ENCODE measurements at places on chromosomes 2 and 18. TPM values are rescaled to one million over a fixed set of nuclear protein-coding genes. Genes with fewer than 3 reads are reported as not detected.

Gene PELI1
- 23.8 TPM for total RNA-seq

Gene ESPNL
- 0.07 TPM for total RNA-seq

- DNase-seq, result no peak
- H3K4me3 ChIP-seq, result no peak overlapping the region
These were observed 74.8 kb upstream of the RGPD4 start for GRCh38 chr2:107751936-107752335.

Gene EVX2
- total RNA-seq, result not detected

DNA sequence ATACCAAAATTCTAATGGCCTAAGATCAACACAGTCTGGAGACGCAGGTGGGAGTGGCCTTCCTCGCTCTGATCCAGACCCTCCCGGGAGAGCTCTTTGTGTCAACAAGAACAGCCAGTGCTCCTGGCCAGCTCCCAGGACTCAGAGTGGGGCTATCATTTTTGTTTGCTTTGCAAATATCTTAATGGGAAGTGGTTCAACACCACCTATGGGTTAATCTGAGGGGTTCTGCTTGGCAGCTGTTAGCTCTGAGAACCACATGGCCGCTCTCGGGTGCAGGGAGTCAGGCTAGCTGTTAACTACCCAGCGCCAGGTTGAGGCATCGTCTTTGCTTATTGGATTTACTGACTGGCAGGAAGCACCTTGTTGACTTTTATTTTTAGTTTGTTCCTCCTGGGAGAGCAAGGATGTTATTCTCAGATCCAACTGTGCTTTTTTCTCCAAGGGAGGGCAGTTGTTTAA lies 184.8 kb upstream of the SP5 start:
- peak; percentile 60 for DNase-seq
- H3K27me3 ChIP-seq, result no peaks in the 10 kb centered on the region
- H3K36me3 ChIP-seq, result no peaks in the 10 kb centered on the region
- H3K4me1 ChIP-seq, result peaks cover 16% of the 10 kb centered on the region
- H3K4me3 ChIP-seq, result no peak overlapping the region
- H3K27ac ChIP-seq, result no peak overlapping the region

DNA sequence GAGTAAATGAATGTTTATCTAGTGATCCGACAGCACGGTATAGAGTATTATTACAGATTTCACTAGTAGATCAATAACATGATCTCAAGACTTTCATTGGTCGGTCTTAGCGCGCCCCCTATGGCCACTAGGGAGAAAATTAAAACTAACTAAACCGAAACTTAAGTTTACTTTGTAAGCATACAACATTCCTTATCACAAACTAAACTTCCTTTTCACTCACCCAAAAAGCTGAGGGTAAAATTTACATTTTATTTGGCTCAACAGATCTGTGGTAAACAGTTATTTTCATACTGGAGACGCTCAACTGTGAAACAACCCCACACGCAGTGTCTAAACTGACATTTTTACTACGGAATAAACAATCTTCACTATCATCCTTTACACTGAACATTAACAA lies 215.6 kb upstream of the MAP2 start:
- DNase-seq, result no peak
- no peaks in the 10 kb centered on the region for H3K4me1 ChIP-seq
- H3K4me3 ChIP-seq, result no peak overlapping the region
- H3K27me3 ChIP-seq, result no peaks in the 10 kb centered on the region

GRCh38 chr2:172647439-172647838 lies 88.2 kb upstream of the RAPGEF4 start:
- H3K4me3 ChIP-seq, result no peak overlapping the region
- H3K27me3 ChIP-seq, result no peaks in the 10 kb centered on the region
- H3K4me1 ChIP-seq, result peaks cover 14% of the 10 kb centered on the region
- peak overlapping the region; percentile 50 for H3K27ac ChIP-seq

GRCh38 chr18:26546875-26547645 lies 1.3 kb downstream of the KCTD1 start:
- peaks cover 27% of the 10 kb centered on the region for H3K4me1 ChIP-seq
- no peak overlapping the region for H3K27ac ChIP-seq

Gene CHRNG
- not detected for total RNA-seq

Gene HOXD12
- total RNA-seq, result not detected

DNA sequence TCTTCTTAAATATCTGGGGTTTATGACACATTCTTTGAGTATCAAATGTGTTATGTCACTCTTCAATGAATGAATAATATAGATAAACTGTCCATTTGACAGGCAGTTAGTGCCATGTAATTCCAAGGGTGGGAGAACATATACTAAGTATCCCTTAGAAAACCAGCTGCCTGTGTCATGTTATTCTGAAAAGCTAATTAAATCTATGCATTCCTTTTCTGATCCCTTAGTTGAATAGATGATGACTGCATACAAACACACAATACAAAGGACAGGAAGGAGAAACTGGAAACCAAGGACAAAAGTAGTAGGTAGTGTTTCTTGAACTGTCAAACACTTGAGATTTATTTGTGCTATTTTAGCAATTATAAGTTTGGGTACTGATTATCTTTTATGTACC lies 8.3 kb downstream of the ARHGAP28 start:
- DNase-seq, result no peak
- peaks cover 22% of the 10 kb centered on the region for H3K4me1 ChIP-seq
- H3K27ac ChIP-seq, result no peak overlapping the region
- H3K4me3 ChIP-seq, result no peak overlapping the region
- H3K36me3 ChIP-seq, result no peaks in the 10 kb centered on the region

- peak; percentile 18 for DNase-seq
- peaks cover 8% of the 10 kb centered on the region for H3K4me1 ChIP-seq
- H3K27me3 ChIP-seq, result no peaks in the 10 kb centered on the region
- no peaks in the 10 kb centered on the region for H3K36me3 ChIP-seq
- no peak overlapping the region for H3K27ac ChIP-seq
These were observed 56.1 kb downstream of the SF3B1 start for GRCh38 chr2:197378494-197379307.

Gene LRATD1
- total RNA-seq, result 28.3 TPM

- H3K4me1 ChIP-seq, result no peaks in the 10 kb centered on the region
- H3K27ac ChIP-seq, result no peak overlapping the region
- no peak overlapping the region for H3K4me3 ChIP-seq
- no peaks in the 10 kb centered on the region for H3K27me3 ChIP-seq
These were observed 88.0 kb upstream of the NFU1 start for GRCh38 chr2:69525261-69525660.

Gene MATN3
- 13.3 TPM for total RNA-seq

DNA sequence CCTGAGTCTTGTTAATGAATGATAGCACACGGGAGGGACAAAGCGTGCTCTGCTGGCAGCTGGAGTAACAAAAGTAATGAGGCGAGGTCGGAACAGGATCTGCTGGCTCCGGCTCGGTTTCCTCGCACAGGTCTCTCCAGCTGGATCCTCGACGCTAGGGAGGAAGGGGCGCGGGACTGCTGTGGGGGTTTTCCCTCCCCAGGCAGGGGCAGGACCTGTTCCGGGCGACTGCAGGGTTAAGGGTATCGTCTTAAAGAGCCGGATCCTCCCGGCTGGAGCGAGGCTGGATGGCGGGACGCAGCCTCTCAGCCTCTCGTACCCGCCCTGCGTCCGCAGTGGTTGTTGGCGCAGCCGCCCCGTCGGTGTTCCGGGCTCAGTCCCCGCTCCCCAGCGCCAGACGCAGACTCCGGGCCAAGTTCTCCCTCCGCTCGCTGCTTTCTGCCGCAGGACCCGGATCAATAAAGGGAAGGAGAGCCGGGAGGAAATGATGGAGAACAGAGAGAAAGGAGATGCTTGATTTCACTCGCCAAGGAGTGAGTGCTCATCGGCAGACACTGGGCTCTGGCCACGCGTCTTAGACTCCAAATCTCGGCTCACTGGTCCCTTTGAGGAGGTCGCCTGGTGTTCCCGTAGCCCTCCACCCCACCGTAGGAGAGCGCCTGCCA lies 1.1 kb upstream of the LIPG start:
- H3K27ac ChIP-seq, result no peak overlapping the region
- no peaks in the 10 kb centered on the region for H3K36me3 ChIP-seq
- H3K27me3 ChIP-seq, result peaks cover 16% of the 10 kb centered on the region
- peak overlapping the region; percentile 60 for H3K4me3 ChIP-seq

GRCh38 chr2:25673300-25674076 lies at the start of gene DTNB:
Gene DTNB, minus strand, starts transcription at chr2:25673577. Its CDS starts 20,917 bp downstream, at chr2:25652660.
- peaks cover 3% of the 10 kb centered on the region for H3K27me3 ChIP-seq
- H3K4me1 ChIP-seq, result peaks cover 7% of the 10 kb centered on the region
- peak; percentile 27 for DNase-seq
- no peaks in the 10 kb centered on the region for H3K36me3 ChIP-seq
- peak within 1 kb of the TSS; percentile 72 for H3K4me3 ChIP-seq

Gene AGXT
- not detected for total RNA-seq

DNA sequence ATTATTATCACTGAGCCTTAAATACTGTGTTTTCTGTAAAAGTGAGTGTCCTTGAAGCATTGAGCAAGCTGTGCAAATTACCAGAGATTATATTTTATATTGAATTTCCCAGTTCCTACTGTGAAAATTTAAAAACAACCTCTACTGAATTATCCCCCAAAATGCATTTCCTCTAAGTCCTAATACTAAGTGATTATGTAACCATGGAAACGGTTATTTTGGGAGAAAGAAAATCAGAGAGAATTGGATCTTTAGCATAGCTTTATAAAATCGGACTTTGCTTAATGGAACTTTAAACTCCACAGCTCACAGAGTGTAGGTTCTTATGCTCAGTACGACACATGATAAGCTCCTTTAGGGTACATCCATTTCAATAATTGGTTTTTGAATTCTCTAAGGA lies 19.3 kb upstream of the CHMP1B start:
- H3K36me3 ChIP-seq, result no peaks in the 10 kb centered on the region
- no peak overlapping the region for H3K27ac ChIP-seq
- DNase-seq, result no peak
- no peaks in the 10 kb centered on the region for H3K27me3 ChIP-seq

Gene HOXD4
- total RNA-seq, result not detected

Gene KIAA2012
- total RNA-seq, result not detected

DNA sequence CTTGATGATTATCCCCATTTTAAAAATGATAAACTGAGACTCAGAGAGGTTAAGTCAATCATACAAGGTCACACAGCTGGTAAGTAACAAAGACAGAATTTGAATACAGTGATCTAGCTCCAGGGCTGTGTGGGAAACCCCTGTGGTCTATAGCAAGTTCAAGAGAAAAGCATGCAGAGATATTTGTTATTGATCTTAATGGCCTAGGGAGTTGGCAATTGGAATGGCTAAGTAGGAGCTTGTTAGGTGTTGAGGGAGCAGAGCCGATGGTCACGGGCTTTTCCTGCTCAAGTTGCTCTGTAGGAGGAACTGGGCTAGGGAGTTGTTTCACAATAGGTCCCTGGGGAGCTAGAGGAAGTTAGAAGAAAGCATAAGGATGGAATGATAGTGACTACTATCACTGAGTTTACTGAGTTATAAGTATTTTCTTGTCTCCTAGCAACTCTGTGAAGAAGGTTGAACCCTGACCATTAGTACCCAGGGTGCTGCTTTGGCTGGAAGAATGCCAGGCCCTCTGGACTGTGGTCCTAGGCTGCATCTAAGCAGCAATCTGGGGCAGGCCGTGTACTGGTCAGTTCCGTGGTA lies 30.0 kb downstream of the RNF125 start:
- no peaks in the 10 kb centered on the region for H3K36me3 ChIP-seq
- H3K4me3 ChIP-seq, result no peak overlapping the region
- DNase-seq, result no peak
- H3K27ac ChIP-seq, result no peak overlapping the region

DNA sequence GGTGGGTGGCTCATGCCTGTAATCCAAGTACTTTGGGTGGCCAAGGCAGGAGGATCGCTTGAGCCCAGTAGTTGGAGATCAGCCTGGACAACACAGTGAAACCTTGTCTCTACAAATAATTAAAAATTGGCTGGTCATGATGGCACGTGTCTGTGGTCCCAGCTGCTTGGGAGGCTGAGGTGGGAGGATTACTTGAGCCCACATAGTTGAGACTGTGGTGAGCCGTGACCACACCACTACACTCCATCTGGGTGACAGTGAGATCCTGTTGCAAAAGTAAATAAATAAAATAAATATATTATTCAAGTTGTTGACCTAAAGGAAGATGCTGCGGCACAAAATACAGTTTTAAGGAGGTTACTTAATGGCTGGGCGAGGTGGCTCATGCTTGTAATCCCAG lies 72.7 kb downstream of the LAMA3 start:
- no peaks in the 10 kb centered on the region for H3K27me3 ChIP-seq
- DNase-seq, result no peak
- no peaks in the 10 kb centered on the region for H3K4me1 ChIP-seq
- H3K4me3 ChIP-seq, result no peak overlapping the region

DNA sequence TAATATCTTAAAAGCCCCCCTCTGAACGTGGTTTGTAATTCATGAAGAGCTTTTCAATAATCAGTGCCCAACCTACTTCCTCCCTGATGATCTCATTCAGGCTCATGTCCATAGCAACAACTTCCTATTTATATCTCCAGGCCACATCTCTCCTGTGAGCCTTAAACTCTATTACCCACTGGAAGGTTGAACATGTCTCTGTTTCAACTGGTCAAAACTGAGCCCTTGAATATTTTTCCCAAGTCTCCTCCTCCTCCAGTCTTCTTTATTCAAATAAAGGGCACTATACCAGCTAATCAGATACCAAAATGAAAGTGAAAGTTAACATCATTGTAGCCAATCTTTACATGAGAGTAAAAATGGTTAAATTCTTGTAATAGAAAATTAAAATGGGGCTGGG lies 63.7 kb upstream of the ITGA4 start:
- DNase-seq, result peak; percentile 71
- H3K27me3 ChIP-seq, result no peaks in the 10 kb centered on the region
- H3K36me3 ChIP-seq, result no peaks in the 10 kb centered on the region
- H3K4me1 ChIP-seq, result no peaks in the 10 kb centered on the region

Gene CRYGC
- total RNA-seq, result not detected

Gene POTEJ
- total RNA-seq, result not detected

GRCh38 chr2:157741819-157742484 lies 113.3 kb upstream of the ACVR1C start:
- peaks cover 15% of the 10 kb centered on the region for H3K36me3 ChIP-seq
- H3K4me3 ChIP-seq, result no peak overlapping the region
- no peak for DNase-seq
- no peak overlapping the region for H3K27ac ChIP-seq

- H3K27me3 ChIP-seq, result no peaks in the 10 kb centered on the region
- H3K4me1 ChIP-seq, result no peaks in the 10 kb centered on the region
- H3K4me3 ChIP-seq, result no peak overlapping the region
- no peaks in the 10 kb centered on the region for H3K36me3 ChIP-seq
- DNase-seq, result no peak
These were observed 101.2 kb upstream of the FSHR start for GRCh38 chr2:49255409-49255971.

DNA sequence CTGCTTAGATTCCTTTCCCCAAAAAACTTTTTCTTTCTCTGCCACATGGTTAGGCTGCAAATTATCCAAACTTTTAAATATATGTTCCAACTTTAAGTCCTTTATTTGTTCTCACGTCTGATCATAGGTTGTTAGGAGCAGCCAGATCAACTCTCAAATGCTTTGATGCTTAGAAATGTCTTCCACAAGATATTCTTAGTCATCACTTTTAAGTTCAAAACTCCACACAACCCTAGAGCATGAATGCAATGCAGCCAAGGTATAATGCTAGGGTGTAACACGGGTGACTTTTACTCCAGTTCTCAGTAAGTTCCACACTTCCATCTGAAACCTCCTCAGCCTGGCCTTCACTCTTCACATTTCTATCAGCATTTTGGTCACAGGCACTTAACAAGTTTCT lies 987.5 kb downstream of the DCDC2C start:
- peaks cover 2% of the 10 kb centered on the region for H3K4me1 ChIP-seq
- no peak for DNase-seq
- H3K36me3 ChIP-seq, result no peaks in the 10 kb centered on the region
- no peak overlapping the region for H3K4me3 ChIP-seq
- H3K27ac ChIP-seq, result no peak overlapping the region
- H3K27me3 ChIP-seq, result no peaks in the 10 kb centered on the region

- no peaks in the 10 kb centered on the region for H3K4me1 ChIP-seq
- no peak for DNase-seq
These were observed 89.3 kb upstream of the TEX51 start for GRCh38 chr2:126809340-126809739.

Gene TRIM43
- not detected for total RNA-seq

Gene LYG1
- total RNA-seq, result 1.1 TPM
